ENCODE measurements at places on chromosomes 11 and 22.

GRCh38 chr11:116215471-116216113, 557.2 kb downstream of the BUD13 start:
- DNase-seq = no peak

- DNase-seq = no peak
These were observed 566.3 kb upstream of the CADM1 start for GRCh38 chr11:116070520-116070919.

DNA sequence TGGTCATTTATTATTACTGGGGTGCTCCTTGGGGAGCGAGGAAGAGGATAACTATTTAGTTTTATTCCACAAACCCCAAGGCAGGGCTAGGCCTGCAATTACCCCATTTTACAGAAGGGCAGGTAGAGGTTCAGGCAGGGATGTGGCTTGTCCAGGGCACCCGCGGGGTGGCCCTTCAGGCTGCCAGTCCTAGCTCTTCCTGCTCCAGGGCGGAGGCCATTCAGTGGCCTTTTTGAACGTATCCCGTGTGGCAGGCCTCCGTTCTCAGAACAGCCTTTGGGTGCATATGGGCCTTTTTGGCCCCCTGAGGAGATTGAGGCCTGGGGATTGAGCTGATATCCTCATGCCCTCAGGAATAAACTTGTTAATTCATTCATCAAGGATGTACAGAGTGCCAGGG, 66.2 kb downstream of the MPPED1 start:
- DNase-seq = no peak

- no peak for DNase-seq
These were observed 7.8 kb upstream of the TMEM216 start for GRCh38 chr11:61384271-61385242.

DNA sequence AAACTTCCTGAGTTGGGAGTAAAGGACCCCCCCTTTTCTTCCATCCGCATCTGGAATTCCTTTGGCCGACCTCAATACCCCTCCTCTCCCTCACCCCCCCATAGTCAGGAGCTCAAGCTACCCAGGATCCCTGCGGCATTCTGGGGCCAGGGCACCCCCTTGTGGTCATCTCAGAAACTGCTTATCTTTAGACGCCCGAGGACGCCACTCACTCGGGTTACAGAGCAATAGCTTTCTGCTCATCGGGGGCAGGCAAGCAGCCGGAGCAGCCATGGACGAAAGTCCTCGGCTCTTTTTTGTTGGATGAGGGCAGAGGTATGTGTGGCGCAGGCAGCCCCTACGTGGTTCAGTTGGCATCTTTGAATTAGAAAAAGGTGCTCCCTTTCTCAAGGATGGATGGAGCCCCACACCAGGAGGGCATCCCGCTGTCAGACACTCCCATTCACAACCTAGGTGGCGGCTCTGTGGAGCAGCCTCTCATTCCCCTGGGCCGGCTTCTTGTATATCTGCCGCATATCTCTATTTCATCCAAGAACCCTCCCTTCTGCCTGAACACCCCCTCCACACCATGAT, 2.3 kb downstream of the C1QTNF5 start:
- peak; percentile 73 for DNase-seq

GRCh38 chr22:17944256-17944655, 80.1 kb downstream of the MICAL3 start:
- DNase-seq = no peak

DNA sequence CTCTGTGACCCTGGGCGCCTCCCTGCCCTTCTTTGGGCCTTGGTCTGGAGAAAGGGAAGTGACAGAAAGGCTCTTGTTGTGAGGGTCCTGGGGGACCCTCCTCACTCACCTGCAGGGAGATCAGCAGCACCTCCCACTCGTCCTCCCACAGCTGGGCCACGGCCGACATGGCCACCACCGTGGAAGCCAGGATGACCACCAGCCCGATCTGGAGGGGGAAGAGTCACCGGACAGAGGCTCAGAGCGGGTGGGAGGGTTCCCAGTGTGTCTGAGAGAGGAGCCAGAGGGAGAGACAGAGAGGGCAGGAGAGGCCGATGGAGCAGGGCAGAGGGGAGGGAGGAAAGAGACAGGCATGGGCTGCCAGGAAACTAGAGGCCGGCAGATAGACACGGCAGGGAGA, 16.8 kb upstream of the KLHL35 start:
- DNase-seq = no peak

- DNase-seq = no peak
These were observed 12.7 kb downstream of the BLID start for GRCh38 chr11:122103321-122103720.

DNA sequence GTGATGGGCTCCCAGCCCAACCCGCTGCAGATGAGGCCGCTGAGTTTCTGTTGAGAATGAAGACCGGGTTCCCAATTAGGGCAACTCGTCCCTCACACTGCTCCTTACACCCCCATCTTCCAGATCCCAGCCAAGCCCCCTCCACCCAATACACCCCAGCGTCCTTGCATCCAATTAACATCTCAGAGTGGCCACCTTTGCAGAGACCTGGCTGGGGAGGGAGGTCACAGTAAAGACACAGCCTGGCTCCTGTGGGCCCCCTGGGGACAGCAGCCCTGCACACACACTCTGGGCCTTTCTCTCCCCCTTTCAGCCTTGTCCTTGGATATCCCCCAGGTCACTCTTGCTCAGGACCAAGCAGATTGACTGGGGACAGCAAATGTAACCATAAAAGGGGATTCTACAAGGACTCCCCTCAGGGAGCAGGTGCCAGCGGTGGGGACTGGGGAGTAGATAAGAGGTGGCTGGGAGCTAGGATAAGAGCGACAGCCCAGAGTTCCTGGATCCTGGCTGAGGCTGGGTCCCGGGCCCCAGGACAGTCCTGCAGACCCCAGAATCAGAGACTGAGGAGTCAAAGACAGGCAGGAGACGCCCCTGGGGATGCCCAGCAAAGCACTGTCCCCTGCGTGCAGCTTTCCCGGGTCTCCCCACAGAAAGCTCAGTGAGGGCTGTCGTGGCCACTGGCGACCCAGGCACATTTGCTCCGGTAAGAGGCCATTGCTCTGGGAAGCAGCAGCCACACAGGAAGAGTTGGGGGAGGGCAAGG, 8.4 kb downstream of the APOBEC3A start:
- DNase-seq = no peak

DNA sequence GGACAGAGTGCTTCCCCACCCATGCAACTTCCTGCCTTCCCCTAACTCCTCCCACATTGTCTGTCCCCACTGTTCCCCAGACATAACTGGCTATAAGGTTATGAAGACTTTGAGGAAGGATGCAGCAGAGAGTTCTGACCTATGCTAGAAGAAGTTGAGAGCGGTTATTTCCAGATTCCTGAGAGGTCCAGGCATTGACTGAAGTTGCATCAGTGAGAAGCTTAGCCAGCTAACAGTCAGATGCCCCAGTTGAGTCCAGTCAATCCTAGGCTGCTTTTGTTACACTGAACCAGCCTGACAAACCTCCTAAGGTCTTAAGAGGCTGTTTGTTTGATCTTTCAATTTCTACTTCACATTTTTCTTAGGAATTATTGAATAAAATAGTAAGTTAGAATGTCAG, 937.9 kb upstream of the CCDC90B start:
- no peak for DNase-seq

GRCh38 chr11:13141731-13142709, 132.9 kb downstream of the RASSF10 start:
- DNase-seq = no peak

DNA sequence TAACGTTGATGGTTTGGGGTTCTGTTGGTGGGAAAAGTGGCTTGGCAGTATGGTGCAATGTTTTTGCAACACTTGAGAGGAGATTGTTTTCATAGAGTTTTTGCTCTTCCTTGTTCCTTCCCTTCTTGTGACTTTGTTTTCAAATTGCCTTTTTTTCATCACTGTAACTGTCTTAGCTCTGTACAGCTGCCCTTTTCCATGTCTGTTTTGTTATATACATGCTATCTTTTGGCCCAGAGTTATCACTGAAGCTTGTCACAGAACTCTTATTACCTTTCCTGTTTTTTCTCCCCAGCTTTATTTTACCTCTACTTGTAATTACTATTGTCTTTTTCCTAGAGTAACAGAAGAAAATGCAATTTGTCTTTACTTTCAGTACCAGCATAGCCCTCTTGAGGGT, 154.1 kb downstream of the DDX10 start:
- no peak for DNase-seq

DNA sequence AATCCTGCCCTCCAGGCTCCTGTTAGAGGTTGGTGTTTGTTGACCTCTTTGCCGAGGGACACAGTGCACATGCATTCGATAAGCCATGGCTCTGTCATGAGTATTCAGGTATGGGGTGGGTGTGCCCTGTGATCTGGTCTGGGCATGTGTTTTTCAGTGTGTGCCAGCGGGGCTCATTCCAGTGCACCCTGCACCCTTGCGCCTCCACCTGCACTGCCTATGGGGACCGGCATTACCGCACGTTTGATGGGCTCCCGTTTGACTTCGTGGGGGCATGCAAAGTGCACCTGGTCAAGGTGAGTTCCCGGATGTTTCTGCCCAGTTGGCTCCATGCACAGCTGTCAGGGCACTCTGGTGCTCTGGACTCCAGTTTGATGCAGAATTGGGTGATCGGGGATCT, 44.2 kb downstream of the OTOG start:
- no peak for DNase-seq

GRCh38 chr22:46374663-46375474, 39.4 kb downstream of the TRMU start:
- no peak for DNase-seq

DNA sequence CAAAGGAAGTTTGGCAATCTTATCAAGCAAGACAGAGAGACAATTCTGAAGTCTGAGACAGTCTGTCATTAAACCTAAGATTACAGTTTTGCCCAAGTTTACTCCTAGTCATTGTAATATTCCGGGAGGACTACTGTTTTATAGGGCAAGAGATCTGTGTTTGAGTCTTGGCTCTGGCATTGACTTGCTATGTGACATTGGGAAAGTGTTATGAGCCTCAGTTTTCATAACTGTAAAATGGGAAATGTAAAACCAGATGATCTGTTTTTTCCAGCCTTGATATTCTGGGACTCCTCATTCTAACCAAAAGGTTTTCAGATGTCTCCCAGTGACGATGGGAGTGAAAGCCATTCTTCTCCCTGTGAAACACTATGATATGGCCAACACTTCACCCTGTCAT, 24.3 kb upstream of the SLCO2B1 start:
- DNase-seq = no peak

- no peak for DNase-seq
These were observed 19.4 kb downstream of the SYNGR1 start for GRCh38 chr22:39369186-39369585.

- DNase-seq = no peak
These were observed 3.8 kb upstream of the CBLIF start for GRCh38 chr11:59849129-59849528.

- DNase-seq = no peak
These were observed 23.0 kb downstream of the FDX1 start for GRCh38 chr11:110452720-110453119.
